Activated CD8-positive, alpha-beta T cell treated with anti-CD3 and anti-CD28 coated beads, Interleukin-2, amount 10 ng/mL, durations not matched to agents 7 days and 5 days (primary cell): ENCODE measurements at places on chromosomes 16 and 17. TPM values are rescaled to one million over a fixed set of nuclear protein-coding genes. Genes with fewer than 3 reads are reported as not detected.
A peak's percentile ranks its signal among the peaks of the same experiment; 100 is the strongest.

GRCh38 chr16:51125992-51126391 is 25.1 kb downstream of the SALL1 start:
- no peaks in the 10 kb centered on the region for H3K27me3 ChIP-seq
- H3K4me3 ChIP-seq, result no peak overlapping the region
- DNase-seq, result no peak
- H3K36me3 ChIP-seq, result no peaks in the 10 kb centered on the region
- no peak overlapping the region for H3K27ac ChIP-seq

GRCh38 chr16:70678121-70678897 is 7.5 kb downstream of the MTSS2 start:
- H3K4me3 ChIP-seq, result no peak overlapping the region
- H3K27ac ChIP-seq, result peak overlapping the region; percentile 72
- H3K36me3 ChIP-seq, result no peaks in the 10 kb centered on the region
- peaks cover 19% of the 10 kb centered on the region for H3K4me1 ChIP-seq
- H3K27me3 ChIP-seq, result no peaks in the 10 kb centered on the region

The TMEM92 gene
- not detected for total RNA-seq

DNA sequence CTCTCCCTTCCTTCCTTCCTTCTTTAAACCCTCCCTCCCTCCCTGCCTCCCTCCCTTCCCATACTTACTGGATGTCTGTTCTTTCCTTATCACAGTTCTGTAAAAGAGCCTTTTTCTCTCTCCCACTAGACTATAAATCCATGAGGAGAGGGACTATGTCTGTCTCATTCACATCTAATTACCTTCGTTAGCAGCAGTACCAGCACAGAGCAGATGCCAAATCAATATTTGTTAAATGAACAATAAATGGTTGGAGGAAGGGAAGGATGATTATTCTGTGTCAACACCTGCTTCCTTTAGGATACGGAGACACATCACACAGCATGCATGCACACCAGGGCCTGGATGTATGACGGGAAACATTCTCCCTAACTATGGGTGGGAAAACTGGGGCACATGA is 94.2 kb downstream of the DNAH3 start:
- no peak for DNase-seq
- H3K27me3 ChIP-seq, result peaks cover 16% of the 10 kb centered on the region
- no peak overlapping the region for H3K27ac ChIP-seq
- H3K4me1 ChIP-seq, result no peaks in the 10 kb centered on the region
- H3K36me3 ChIP-seq, result no peaks in the 10 kb centered on the region
